Keratinocyte (primary cell): ENCODE measurements at places on chromosomes 1 and 21.

DNA sequence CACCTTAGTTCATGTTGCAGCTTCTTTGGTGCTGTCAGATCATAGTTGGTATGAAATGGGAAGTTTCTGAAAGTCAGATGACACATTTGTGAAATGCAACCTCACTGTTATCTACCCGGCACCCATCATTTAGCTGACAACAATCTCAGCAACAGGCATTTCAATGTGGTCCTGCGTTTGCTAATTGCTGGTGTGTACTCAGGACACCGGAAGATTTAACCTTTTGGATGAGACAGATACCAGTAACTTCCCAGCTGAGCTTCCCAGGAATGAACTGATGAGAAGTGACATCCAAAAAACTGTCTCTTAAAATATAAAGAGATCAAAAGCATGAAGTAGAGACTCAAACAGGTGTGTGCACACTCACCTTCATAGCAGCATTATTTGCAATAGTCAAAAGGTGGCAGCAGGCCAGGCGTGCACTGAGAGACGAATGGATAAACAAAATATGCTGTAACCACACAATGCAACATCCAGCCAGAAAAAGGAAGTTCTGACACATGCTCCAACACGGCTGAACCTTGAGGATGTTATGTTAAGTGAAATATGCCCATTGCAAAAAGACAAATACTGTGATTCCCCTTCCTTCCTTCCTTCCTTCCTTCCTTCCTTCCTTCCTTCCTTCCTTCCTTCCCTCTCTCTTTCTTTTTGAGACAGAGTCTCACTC, 7.9 kb upstream of the CLDN14 start:
- DNase-seq: peak; percentile 17

DNA sequence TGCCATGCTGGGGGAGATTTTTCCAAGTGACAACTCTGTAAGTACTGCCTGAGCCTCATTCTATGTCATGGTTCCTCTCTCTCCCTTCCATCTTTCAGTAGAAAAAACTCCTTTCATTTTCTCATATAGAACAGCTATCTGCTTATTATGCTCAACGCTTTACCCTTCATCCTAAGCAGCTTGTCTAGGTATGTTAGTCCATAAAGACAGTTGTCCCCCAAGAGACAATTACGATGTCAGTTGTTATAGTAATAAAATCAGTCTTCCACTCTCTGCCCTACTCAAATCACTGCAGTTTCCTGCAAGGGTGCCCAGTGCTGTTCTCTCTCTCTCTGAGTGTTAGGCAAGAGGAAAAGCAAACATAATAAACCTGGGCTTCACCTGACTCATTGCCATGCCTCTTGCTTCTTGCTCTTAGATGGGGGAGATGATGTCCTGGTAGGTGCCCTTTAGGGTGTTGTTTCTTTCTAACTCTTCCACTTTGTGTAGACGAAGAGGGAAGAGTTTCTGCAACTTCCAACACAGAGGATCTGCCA, 59.4 kb downstream of the PAPPA2 start:
- no peak for DNase-seq

- DNase-seq: no peak
Measured at GRCh38 chr1:10694274-10694632, 102.2 kb downstream of the CASZ1 start.

DNA sequence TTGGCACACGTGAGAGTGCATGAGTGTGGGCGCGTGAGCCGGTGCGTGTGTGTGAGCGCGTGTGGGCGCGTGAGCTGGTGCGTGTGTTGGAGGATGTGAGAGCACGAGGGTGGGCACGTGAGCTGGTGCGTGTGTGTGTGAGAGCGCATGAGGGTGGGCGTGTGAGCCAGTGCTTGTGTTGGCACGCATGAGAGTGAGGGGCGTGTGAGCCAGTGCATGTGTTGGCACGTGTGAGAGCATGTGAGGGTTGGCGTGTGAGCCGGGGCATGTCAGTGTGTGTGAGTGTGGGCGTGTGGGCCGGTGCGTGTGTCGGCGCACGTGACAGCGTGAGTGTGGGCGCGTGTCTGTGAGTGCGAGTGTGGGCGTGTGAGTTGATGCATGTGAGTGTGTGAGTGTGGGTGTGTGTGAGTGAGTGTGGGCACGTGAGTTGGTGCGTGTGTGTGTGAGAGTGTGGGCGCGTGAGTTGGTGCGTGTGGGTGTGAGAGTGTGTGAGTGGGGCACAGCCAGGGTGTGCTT, 45.7 kb upstream of the ARHGEF16 start:
- no peak for DNase-seq

GRCh38 chr21:29704719-29705118, 235.1 kb downstream of the GRIK1 start:
- DNase-seq: no peak

GRCh38 chr1:27331922-27332321, 9.9 kb upstream of the SYTL1 start:
- no peak for DNase-seq

DNA sequence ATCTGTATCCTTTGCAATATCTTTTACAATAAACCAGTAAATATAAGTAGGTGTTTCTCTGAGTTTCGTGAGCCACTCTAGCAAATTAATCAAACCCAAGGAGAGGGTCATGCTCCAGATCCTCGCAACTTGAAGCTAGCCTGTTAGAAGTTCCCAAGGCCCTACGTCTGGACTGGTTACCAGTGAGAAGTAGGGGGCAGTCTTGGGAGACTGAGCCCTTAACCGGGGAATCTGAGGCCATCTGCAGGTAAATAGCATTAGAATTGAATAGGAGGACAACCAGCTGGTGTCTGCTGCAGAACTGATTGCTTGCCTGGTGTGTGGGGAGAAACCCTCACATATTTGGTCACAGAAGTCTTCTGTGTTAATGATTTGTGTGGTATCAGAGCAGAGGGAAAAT, 190.5 kb downstream of the RYR2 start:
- DNase-seq: no peak

- no peak for DNase-seq
Measured at GRCh38 chr1:209873067-209873799, 45.5 kb downstream of the UTP25 start.

DNA sequence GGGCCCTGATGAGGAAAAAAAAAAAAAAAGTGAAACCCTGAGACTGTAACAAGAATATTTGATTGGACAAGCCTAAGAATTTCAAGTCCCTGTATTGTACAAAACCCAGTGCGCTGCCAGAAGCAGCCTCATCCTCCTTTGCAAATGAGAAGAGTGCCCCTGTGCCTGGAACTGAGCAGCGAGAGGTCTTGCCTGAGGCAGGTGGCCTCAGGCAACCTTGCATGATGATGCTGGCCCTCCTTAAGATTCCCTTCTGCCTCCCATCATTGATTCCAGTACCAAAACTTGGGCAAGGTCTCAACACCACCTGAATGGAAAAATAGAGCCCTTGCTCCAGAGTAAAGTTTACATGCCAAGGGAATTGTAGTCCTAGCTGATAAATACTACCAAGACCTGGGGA, 129.6 kb upstream of the RAB4A start:
- DNase-seq: no peak

- DNase-seq: no peak
Measured at GRCh38 chr1:156371553-156372264, 2.7 kb downstream of the RHBG start.

DNA sequence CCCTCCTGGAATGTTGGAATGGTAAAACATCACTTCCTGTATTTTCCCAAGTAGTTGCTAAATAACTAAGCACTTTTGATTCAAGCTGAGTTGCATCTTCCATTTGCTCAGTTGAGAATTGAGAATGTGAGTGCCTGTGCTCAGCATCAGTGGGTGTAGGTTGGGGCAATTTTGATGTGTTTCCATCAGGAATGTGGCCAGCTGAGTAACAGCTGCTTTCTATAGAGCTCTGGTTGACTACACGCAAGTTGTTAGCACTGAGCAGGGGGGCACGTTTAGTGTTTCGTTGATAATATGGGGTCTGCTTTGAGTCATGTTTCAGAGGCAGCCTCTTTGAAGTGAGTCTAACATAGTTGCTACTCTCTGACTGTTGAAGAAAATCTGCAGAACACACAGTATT, 41.5 kb downstream of the LRRC53 start:
- no peak for DNase-seq

GRCh38 chr1:29920784-29921183, 684.5 kb downstream of the PTPRU start:
- DNase-seq: no peak

GRCh38 chr1:32068957-32069588, 3.7 kb upstream of the TMEM39B start:
- no peak for DNase-seq

- DNase-seq: peak; percentile 79
Measured at GRCh38 chr1:154183046-154183915, 8.6 kb downstream of the TPM3 start.

DNA sequence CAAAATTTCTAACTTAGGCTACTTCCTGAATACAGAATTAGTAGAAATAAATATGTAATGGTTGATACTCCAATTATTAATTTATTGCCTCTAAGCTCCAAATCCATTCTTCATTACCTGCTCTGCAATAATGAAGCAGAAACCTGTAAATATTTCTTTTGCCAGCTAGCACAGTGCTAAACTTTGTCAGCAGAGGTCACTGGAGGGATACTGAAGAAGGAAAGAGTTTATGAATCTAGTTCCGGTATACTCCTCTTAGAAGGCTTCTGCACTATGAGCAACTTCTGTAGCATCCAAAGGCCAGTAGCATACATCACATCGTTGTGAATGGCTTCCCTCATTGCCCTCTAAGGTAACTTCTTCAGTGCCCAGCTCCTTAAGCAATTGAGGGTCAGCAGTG, 81.0 kb upstream of the LHX8 start:
- DNase-seq: no peak

- DNase-seq: no peak
Measured at GRCh38 chr1:209326831-209327230, 256.7 kb upstream of the CAMK1G start.

DNA sequence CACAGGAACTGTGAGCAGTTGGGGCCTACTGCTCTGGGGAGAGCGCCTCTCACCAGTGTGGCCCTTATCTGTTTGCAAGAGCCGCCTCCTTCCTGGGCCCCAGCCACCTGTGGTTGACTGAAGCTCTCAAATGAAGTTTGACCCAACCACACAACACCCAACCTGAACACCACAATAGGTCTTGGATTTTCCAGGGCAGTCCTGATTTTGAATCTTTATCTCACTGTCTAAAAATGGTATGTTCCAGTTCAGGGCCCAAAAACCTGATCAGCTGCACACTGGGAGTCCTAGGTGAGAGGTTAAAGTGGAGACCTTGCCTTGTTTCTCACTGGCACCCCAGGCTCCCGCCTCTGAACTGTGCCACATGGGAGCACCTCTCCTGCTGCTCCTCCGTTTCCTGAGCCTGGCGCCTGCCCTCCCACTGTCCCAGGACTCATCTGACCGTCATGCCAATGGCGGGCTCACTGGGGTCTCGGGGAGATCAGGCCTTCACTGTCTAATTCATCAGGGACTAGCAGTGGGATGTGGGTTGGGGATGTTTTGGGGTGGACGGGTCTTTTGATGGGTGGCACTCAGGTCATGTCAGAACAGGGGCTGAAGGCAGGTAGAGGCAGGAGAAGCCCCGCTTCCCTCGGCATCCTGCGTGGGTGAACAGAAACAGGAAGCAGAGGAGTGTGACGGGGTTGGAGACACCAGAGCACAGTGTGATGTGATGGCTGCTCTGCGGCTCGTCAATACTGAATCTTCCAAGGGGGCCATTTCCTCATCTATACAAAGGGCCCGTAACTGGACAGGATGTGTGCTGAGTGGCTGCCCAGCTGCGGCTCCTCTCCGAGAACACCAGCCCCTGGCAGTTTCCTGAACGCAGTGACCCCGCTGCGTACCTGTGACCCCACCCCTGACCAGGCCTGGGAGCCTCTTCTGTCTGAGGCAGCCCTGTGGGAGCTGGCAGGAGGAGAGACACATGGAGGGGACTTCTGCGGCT, 59.6 kb upstream of the ITPKB start:
- DNase-seq: no peak

- no peak for DNase-seq
Measured at GRCh38 chr1:196997423-196997822, 20.1 kb downstream of the CFHR5 start.

- no peak for DNase-seq
Measured at GRCh38 chr1:38235705-38236104, 189.1 kb upstream of the POU3F1 start.

GRCh38 chr21:35195232-35195631, 146.1 kb upstream of the RUNX1 start:
- no peak for DNase-seq

DNA sequence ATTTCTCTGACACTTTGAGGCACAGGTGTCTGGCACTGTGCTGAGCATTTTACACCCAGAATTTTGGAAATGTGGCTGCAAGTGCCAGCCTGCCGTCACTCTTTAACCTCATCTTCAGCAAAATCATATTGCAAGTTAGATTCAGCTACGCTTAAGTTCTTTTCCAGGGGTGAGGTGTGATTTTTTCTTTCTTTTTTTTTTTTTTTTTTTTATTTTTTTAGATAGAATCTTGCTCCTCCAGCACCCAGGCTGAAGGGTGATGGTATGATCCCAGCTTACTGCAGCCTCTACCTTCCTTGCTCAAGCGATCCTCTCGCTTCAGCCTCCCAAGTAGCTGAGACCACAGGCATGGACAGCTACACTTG, 2.5 kb upstream of the RCC2 start:
- DNase-seq: no peak
